ENCODE measurements at places on chromosomes 7 and 10.

DNA sequence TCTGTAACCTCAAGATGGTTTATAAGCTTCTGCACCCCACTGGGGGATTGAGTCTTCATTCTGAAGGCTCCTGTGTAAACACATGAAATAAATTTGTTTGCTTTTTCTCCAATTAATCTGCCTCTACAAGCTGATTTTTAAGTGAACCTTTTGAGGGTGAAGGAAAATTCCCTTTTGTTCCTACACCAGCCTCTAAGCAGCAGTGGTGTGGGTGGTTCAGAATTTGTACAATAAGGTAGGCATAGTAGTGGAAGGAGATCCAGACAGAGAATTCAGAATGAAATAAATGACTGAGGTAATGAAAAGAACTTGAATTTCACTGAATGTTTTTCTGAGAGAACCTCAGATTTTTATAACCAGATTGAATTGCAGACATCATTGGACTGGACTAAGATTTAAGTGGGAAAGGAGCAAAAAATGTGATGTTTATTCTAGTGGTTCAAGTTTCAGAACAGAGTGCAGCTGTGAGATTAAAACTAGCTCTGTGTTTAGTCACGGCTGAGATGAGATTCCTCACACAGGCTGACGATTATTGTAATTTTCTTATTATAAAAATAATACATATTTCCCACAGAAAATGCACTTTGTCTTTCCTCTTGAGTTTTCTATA is 1162.2 kb downstream of the TYW1 start:
- DNase-seq: no peak

DNA sequence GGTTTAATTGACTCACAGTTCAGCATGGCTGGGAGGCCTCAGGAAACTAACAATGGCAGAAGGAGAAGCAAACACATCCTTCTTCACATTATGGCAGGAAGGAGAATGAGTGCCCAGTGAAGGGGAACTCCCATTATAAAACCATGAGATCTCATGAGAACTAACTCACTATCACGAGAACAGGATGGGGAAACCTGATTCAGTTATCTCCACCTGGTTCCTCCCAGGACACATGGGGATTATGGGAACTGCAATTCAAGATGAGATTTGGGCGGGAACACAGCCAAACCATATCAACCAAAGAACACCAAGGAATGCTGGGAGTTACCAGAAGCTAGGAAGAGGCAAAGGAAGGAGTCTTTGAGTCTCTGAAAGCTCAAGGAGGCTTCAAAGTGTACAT is 94.3 kb downstream of the IPMK start:
- no peak for DNase-seq

DNA sequence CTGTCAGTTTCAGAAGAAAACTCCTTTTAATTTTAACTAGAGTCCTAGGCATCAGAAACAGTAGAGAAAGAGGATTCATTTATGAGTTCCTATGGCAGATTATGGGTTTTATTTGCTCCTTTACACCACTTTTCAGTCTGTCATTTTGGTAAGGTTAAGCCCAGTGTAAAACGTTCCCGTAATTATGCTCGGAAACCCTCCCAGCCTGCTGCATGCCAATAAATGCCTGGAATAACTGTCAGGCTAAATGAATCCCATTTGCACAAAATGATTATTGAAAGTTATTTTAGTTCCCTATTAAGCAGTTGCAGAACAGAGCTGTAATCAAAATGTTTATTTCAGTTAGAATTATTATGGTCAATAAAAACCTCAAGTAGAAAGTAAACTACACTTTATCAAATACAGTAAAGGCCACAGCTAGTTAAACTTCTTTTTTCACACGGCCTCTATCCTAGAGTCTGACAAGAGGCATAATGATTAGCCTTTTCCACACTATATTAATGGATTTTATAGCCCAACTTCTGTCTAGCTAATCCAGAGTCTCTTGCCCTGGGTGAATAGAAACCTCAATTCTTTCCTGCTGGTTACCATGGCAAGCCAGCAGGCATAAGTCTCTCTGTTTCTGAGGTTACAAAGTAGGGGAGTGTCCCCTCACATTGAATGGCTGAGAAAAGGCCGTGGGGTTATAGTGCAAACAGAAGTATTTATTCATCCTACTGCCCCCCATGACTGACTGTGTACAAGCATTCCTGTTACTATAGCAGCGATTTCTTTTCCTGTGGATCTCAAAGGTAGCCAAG is 80.8 kb upstream of the NPVF start:
- no peak for DNase-seq

- no peak for DNase-seq
Observed at GRCh38 chr10:84907461-84908009, 579.1 kb downstream of the CCSER2 start.

- DNase-seq: no peak
Observed at GRCh38 chr10:87685832-87686574, 26.3 kb downstream of the PAPSS2 start.
